Posterior vena cava (tissue), 2 donors: ENCODE measurements at places on chromosomes 3 and 15.

DNA sequence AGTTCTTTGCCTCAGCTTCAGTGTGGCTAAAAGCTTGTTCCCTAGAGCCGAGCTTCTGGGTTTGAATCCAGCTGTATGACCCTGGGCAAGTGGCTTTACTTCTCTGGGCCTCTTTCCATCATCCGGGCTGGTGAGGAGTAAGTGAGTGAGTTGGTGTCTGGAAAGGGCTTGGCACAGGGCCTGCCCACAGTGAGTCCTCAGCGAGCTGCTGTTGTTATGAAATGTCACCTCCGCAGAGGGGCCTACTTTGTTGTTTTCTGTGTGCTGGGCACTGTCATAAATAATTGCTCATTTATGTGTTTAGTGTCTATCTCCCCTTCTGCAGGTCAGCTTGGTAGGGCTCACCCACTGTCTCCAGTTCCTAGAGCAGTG is 31.7 kb downstream of the SLC6A6 start:
- DNase-seq, result no peak

- DNase-seq, result no peak
These were observed 19.8 kb upstream of the PFN2 start for GRCh38 chr3:149990423-149990948.

DNA sequence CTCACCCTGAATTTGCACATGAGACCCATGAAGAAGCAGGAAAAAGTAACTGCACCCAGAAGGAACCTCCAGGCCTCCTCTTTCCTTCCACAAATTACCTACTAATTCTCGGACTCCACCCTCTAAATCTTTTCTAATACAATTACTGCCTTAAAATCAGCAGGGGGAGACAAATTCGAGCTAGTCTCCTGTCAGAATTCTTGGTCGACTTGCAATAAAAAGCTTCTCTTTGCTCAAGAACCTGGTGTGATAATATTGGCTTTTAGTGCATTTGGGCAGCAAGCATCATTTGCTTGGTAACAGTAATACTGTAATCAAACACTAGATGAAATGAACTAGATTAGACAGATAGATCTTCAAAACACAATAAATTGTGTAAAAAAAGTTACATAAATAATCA is 281.9 kb downstream of the RAP2B start:
- DNase-seq, result no peak

GRCh38 chr15:61780278-61780980 is 279.8 kb downstream of the VPS13C start:
- no peak for DNase-seq
